ENCODE measurements at places on chromosomes 12 and 14.

- DNase-seq, result no peak
Observed at GRCh38 chr14:20789230-20789813, 8.3 kb downstream of the RNASE6 start.

GRCh38 chr12:45887544-45887943 lies 102.8 kb downstream of the SCAF11 start:
- no peak for DNase-seq

GRCh38 chr12:55697686-55698085 lies 10.0 kb downstream of the ITGA7 start:
- no peak for DNase-seq

- DNase-seq, result no peak
Observed at GRCh38 chr14:42095155-42095554, 488.5 kb downstream of the LRFN5 start.

DNA sequence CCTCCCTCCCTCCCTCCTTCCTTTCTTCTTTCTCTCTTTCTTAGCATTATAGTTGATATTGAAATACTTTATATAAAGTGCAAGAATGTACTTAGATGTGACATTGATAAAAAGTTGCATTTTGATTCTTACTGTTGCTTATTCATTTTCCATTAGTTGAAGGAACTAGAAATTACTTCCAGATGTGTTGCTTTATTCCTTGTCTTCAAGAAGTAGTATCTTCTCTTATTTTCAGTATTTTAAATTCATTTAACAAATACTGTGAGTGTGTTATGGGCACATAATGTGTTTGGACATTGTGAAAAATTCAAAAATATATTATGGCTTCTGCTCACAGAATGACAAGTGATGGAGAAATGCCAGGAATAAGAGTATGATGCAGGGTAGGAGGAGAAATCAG lies 45.6 kb downstream of the TRMT5 start:
- no peak for DNase-seq

GRCh38 chr12:99277591-99278379 lies 369.8 kb upstream of the GARIN6 start:
- DNase-seq, result no peak

DNA sequence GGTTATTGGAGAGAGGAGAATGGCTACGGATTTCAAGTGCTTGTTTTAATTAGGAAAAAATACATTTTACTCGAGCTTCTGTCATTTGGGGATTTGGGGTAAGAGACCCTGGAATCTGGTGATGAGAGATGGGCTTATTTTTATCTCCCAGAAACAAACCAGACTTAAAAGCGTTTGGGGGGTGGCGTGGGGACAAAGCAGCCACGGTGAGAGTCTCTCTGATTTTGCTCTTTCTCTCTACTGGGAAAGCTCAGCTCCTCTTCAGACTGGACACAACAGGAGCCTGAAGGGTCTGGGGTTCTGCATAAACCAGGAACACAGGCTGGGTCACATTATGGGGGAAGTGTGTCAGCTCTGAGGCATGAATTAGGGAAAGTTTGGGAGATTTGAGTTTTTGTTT lies 3.8 kb downstream of the VSX2 start:
- no peak for DNase-seq

GRCh38 chr12:111202237-111202915 lies 166.5 kb downstream of the PHETA1 start:
- peak; percentile 26 for DNase-seq

DNA sequence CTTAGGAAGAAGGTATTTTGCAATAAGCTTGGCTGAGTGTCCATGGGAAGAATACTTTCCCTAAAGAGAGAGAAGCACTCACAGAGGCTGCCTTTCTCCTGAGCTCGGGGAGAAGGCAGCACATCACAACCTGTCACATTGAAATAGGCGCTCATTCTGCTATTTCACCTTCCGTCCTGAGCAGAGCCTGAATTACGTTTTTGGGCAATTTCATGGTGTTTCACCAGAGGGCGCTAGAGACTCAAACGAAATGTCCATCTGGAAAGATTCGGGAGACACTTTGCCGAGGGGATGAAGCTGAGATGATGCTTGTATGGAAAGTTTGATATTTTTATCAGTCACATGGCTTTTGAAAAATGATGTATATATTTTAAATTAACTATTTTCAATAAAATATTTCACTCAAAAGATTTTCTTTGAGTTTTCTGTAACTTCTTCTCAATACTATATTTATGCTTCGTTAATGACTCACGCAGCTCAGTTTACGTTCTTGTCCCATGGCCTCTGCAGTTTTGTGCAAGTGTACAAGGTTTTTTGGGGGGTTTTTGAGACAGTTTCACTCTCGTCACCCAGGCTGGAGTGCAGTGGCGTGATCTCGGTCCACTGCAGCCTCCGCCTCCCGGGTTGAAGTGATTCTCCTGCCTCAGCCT lies 17.4 kb upstream of the B4GALNT3 start:
- peak; percentile 73 for DNase-seq

DNA sequence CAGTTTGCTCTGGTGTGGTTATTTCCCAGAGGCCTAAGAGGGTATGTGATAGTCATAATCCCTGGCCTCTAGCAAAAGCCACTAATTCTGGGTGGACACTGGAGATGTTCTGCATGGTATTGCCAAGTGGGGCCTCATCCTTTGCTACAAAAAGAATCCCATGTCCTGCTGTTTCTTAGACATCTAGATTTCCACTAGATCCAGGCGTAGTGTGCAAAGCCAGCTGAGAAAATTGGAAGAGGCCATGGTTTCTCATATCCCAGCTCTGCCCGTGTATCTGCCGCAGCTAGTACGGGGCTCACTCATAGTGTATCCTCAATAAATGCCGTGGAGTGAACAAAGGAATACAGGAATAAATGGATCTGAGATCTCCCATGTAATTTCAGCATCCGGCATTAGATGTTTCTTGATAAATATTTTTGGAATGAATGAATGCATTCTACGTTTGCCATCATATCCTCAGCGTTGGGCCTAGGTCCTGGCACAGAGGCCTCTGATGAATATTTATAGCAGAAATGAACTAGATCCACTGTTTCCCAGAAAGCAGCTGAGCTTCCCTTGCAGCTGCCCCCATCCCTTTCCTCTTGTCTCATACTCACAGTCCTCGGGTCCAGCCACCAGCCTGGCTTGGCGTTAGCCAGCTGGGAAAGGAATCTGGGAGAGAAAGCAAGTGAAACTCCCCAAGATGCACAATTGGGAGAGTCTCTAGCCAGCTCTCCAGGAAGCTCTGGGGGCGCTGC lies 76.3 kb upstream of the NOS1 start:
- no peak for DNase-seq

GRCh38 chr12:107337346-107338095 lies 244.2 kb upstream of the CRY1 start:
- peak; percentile 78 for DNase-seq

DNA sequence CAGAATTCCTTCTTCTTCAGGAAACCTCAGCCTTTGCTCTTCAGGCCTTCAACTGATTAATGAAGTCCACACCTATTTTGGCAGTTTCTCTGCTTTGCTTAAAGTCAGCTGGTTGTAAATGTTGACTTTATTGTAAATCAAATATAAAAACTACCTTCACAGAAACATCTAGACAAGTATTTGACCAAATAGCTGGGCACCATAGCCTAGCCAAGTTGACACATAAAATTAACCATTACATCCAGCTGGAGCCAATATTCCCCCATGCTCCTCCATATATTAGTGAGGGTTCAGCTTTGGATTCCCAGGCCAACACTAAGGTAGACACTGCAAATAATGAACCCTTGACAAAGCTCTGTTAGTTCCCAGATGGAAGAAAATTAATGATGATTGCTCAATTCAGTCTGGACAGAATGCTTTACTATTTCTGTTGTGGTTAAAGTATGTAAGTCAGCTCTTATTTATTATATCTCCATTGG lies 125.5 kb downstream of the ZFP36L1 start:
- DNase-seq, result no peak

DNA sequence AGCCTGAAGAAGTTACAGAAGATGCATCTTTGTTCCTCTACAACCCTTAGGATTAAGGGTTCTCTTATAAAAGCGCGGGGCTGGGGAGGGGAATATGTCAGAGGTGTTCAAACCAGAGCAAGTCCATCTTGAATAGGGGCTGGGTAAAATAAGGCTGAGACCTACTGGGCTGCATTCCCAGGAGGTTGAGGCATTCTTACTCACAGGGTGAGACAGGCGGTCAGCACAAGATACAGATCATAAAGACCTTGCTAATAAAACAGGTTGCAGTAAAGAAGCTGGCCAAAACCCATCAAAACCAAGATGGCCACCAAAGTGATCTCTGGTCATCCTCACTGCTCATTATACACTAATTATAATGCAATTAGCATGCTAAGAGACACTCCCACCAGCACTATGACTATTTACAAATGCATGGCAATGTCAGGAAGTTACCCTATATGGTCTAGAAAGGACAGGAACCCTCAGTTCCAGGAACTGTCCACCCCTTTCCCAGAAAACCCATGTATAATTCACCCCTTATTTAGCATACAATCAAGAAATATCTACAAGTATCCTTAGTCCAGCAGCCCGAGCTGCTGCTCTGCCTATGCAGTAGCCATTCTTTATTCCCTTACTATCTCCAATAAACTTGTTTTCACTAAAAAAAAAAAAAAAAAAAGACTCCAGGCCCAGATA lies 108.1 kb upstream of the FOXN3 start:
- DNase-seq, result no peak

- DNase-seq, result peak; percentile 52
Observed at GRCh38 chr12:116338064-116338846, 60.8 kb upstream of the MED13L start.

DNA sequence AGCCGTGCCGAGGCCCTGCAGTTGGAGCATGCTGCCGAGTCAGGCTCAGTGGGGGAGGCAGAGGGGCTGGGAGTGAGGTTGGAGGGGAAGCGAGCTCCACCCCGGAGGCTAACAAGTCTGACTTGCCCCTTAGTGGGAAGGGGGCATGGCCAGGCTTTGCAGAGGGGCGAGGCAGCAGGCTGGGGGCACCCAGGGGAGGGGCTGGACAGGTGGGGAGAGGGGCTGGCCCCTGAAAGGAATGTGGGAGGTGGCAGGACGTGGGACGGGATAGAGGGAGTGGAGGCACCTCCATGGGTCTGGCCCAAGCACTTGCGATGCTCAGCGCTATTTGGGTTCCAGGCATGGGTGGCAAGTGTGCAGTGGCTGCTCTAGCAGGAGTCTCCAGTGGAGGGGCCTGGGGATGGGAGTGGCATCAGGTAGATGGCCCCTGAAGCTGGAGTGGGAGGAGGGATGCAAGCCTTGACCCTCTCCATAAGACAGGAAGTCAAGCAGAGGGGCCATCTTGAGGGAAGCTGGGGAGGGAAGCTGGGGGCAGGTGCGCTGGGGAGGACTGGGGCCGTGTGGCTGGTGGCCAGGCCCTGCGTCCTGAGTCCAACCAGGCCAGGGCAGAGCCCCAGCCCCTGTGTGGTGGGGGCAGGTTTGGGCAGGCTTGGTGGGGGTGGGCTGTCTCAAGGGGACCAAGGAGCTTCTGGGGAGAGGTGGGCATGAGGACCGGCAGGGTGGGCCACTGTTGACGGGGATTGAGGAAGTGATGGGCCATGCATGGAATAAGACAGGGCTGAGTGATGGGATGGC lies 2.6 kb downstream of the TRMT61A start:
- DNase-seq, result no peak

DNA sequence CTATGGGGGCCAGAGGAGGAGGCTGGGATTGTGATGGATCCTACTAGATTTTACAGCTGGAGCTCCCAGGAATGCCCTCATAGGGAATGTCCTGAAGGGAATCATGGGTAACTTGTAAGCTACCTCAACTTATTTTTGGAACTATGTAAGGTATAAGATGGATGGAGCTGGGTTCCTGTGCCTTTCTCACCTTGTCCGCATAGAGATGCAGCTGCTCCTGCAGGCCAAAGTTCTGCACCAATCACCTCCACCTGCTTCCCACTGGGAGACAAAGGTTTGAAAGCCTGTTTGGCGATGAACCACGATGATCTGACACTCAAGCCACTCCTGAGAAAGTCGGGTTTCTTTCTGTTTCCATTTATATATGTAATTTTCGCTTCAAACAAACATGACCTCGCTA lies 648 bp upstream of the AKAP5 start:
- peak; percentile 7 for DNase-seq

- DNase-seq, result peak; percentile 70
Observed at GRCh38 chr14:24279301-24280186, 8.1 kb upstream of the RABGGTA start.

- DNase-seq, result no peak
Observed at GRCh38 chr12:54227376-54227775, 38.6 kb upstream of the SMUG1 start.

DNA sequence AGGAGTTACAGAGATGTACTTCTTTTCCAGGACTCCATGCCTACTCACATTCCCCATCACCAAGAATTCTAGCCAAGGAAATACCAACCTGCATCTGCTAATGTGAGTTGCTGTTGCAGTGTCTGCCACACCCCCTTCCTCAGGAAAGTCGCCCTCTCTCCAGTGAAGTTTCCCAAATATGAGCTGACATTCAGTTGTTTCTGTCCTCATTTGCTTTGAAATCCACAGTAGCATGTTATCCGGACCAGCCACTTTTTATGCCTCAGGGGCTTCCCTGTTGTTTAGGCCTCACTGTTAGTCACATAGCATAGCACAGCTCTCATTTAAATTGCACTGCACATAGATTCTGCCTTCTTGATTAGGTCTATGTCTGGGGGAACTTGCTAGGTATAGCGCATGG lies 212.4 kb downstream of the EGLN3 start:
- DNase-seq, result no peak

GRCh38 chr14:52513249-52513648 lies 39.1 kb downstream of the TXNDC16 start:
- DNase-seq, result no peak

DNA sequence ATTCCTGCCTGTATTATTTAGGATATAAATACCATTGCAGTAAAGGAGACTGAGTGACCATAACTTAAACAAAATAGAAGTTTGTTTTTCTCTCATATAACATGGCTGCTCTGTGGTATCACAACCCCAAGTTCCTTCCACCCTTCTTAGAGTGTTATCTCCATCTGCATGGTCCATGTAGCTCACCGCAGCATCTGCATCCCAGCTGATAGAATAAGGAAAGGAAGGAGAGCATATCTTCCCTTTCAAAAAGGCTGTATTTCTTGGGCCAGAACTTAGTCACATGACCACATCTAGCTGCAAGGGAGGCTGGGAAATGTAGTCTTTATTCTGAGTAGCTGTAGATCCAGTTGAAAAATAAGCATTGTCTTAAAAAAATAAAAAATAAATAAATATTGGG lies 184.8 kb upstream of the NUDT4 start:
- no peak for DNase-seq

GRCh38 chr12:63963868-63964267 lies 119.4 kb downstream of the SRGAP1 start:
- DNase-seq, result peak; percentile 56

Data from suppressor macrophage treated with lipopolysaccharide for 4 hours (primary cell).